Fibroblast of skin of scalp (primary cell): ENCODE measurements at places on chromosomes 12 and 14.

- no peak for DNase-seq
Measured at GRCh38 chr12:17159506-17160300, 553.7 kb upstream of the LMO3 start.

GRCh38 chr12:1173781-1174617 is 183.0 kb downstream of the ERC1 start:
- no peak for DNase-seq

GRCh38 chr12:25241167-25242020 is 9.3 kb downstream of the KRAS start:
- peak; percentile 62 for DNase-seq

GRCh38 chr12:75742048-75742447 is 230.6 kb upstream of the KRR1 start:
- no peak for DNase-seq

- DNase-seq, result no peak
Measured at GRCh38 chr14:105838591-105839424, 312.4 kb downstream of the TMEM121 start.

DNA sequence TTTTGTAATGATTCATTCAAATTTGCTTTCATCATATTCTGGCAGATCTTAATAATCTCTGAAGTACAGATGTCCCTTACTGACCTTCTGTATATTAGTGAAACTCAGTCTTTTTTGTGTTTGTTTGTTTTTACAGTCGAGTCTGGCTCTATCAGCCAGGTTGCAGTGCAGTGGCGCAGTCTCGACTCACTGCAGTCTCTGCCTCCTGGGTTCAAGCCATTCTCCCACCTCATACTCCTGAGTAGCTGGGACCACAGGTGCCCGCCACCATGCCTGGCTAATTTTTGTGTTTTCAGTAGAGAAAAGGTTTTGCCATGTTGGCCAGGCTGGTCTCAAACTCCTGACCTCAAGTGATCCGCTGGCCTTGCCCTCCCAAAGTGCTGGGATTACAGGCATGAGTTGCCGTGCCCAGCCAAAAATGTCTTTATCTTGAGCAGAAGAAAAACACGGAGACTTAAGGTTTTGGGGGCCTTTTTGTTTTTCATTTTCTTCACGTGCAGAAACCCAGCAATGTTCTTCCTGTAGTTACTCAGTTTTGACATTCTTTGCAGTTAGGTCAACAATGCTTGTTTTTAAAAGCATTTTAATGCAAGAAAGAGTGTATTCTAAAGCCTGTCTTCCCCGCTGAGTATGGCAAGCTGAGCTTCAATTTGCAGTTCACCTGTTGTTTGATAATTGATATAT is 79.5 kb downstream of the FAR2 start:
- peak; percentile 31 for DNase-seq

- no peak for DNase-seq
Measured at GRCh38 chr12:29816874-29817725, 33.4 kb upstream of the TMTC1 start.

GRCh38 chr14:68318828-68319227 is 474.0 kb downstream of the ZFP36L1 start:
- no peak for DNase-seq

DNA sequence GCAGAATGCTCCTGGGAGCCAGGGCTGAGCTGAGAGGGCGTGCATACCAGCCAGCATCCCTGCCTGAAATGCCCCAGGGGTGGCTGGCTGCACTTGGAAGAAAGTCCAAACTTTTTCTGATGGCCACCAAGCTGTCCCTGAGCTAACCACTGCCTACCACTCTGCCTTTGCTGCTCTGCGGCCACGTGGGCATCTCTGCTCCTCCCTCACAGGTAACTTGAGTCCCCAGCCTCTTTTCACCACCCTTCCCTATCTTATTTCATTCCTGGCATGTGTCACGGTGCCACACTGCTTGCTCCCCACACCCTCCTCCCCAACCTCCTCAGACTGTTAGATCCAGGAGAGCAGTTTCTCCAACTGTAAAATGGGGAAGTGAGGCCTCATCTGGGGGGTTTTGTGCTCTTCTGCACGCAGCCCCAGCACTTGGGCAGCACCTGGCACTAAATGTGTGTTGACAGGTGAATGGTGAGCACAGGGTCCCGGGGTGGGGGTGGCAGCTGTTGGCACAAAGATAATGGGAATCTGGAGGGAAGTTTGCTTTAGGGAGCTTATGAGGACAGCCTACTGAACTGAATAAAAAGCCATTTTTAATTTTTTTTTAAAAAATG is 113.0 kb downstream of the GLT1D1 start:
- DNase-seq, result no peak

DNA sequence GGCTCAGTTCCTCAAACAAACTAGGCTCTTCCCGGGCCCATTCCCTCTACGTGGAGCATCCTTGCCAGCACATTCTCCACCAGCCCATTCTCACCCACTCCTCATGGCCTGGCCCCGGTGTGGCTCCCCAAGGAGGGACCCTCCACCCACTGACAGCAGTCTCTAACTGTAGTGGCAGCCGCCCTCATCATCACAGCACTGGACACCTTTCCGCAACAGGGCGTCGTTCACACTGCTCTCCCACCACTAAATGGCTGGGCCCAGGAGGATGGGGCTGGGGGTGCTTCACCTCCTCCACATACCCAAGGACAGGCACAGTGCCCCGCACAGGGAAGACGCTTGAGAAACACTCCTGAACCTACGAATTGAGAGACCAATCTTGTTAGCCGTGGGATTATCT is 123.0 kb downstream of the RIMBP2 start:
- no peak for DNase-seq

GRCh38 chr14:74080820-74081460 is 3.3 kb downstream of the ALDH6A1 start:
- DNase-seq, result no peak

DNA sequence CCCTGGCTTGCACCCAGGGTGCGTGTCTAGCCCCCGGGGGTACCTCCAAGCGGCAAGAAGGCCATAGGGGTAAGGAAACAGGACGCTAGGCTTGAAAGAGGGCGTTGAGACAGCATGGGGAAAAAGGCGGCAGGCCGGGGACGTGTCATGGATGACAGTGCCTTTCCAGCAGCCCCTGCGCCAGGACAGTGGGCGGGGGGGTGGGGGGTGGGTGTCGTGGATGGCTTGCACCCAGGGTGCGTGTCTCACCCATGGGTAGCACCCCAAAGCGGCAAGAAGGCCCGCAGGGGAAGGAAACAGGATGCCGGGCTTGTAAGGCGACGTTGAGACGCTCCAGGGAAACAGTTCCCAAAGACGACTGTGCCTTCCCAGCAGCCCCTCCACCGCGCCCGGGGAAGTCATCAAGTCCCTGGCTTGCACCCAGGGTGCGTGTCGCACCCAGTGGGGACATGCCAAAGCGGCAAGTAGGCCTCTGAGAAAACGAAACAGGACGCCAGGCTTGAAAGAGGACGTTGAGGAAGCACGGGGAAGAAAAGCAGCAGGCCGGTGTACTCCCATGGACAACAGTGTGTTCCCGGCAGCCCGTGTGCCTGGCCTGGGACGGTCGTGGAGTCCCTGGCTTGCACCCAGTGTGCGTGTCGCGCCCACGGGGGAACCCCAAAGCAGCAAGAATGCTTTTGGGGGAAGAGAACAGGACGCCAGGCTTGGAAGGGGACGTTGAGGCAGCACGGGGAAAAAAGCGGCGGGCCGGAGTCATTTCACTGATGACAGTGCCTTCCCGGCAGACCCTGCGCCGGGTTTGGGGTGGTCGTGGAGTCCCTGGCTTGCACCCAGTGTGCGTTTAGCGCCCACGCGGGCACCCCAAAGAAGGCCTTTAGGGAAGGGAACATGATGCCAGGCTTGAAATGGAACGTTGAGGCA is 163.5 kb upstream of the ALG10B start:
- no peak for DNase-seq

DNA sequence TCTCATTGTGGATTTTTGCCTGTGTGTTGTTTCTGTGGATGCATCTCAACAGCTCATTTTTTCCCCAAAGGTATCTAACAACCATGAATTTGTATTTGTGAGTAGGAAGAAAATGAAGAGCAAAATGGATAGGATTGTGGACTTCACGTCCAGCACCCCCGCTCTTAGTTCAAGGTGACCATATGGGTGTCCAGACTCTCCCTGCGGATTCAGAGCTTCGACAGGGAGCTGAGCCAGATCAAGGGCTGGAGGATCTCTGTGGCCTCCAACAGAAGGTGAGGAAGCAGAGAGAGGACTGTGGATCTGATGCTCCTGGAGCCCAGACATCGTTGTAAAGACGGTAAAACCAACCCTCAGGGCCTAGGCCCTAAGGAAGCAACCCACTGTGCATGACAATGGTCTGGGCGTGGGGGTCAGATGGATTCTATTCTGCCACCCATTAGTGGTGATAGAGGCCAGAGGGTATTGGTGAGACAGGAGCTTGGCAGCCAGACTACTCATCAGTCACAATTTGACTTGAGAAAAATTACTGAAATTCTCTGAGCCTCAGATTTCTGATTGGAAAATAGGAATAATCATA is 659.7 kb upstream of the TMEM132C start:
- DNase-seq, result no peak

DNA sequence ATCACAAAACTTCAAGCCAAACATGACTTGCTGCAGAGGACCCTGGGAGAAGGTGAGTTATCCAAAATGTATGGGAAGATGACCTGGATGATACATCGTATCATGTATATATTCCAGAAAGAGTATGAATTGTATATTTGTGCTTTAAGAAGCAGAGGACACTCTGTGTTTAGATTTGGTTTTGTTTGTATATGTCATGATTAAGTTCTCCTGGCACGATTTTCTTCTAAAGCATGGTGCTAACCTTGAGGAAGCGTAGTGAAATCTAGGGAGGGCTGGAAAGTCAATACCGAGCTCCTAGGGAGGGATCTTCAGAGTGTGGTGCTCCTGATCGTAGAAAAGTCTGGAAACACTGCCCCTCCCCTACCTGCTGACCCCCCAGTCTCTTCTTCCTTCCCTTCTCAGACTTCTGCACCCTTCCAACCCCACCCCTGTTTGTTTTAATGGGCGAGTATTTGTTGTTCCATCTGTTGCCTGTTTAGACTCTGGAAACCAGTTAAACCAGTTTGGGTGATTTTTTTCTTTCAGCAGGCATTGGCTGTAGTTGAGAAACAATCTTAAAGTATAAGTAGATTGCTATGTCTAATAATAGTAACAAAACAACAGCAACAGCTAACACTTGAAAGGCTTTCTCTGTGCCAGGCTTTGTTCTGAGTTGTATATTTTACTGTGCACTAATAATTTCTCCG is 141.6 kb downstream of the KICS2 start:
- no peak for DNase-seq

DNA sequence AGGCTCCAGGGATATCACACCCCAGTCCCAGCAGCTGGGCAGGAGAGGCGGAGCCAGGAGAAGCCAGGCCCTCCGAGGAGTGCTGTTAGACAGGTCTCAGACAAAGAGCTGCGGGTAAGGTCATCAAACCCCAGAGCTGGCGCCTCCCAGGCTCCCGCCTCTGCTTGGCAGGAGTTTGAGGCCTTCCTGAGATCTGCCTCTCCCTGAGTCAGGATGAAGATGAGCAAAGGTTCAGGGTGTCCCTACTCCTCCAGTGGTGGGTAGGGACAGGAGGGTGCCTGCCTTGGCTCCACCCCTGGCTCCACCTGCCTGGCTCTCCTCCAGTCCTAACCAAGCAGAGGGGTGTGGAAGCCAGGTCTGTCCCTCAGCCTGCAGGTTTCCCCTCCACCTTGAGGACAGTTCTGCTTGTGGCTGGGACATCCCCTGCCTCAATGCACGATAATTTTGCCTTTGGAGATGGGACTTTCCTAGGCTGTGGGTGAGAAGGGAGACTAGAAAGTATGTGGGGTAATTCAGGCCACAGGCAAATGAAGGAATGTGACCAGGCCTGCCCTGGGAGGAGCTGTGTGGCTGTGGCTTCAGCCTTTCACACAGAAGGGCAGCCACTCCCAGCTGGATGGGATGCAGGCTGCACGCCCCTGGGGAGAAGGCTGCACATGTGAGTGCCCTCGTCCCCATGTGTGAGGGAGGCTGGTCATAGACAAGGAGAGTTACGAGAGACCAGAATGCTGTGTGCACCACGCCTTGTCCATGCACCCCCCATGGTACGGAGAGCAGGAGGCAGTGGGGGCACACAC is 2.2 kb downstream of the PLEKHG6 start:
- DNase-seq, result no peak

GRCh38 chr12:48183091-48183875 is at the start of gene CCDC184:
CCDC184 (plus strand) TSS chr12:48183644; CDS start chr12:48184123, 479 bp downstream.
- DNase-seq, result peak; percentile 86

DNA sequence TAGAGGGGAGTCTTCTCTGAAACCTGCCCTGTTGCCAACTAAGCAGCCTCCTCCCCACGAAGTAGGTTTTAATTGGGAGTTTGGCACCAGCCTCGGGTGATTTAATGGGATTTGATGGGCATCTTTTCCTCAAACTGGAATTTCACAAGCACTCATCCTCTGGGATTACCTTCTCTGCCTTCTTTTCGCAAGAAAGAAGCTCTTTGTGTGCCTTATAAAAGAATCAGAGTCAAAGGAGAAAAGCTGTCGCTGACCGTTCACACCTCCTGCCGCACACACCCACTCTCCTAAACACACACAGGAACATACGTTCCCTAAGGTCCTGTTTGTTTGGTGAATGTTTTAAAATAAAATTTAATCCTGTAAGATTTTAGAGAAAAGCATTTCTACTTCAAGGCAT is 84.0 kb downstream of the PRMT8 start:
- no peak for DNase-seq

GRCh38 chr12:104604070-104604994 is 147.6 kb downstream of the CHST11 start:
- peak; percentile 89 for DNase-seq

DNA sequence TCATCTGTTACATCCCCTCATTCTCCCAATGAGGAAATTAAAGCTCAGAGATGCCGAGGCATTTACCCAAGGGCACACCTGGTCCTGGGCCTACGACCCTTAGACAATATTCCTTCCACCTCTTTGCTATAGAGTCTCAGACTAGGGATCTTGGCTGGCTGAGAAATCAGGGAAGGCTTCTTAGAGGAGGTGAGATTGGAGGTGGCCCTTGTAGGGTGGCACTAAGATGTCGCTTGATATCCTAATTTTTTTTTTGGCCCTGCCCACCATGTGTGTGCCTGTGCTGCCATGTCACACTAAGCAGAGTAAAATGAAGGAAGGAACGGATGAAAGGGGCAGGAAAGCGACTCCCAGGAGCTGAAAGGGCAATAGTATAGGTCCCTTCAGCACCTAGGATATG is 20.6 kb downstream of the BDKRB2 start:
- no peak for DNase-seq

GRCh38 chr12:85807730-85808129 is 28.5 kb downstream of the RASSF9 start:
- DNase-seq, result no peak

- DNase-seq, result no peak
Measured at GRCh38 chr14:38412654-38413053, 156.8 kb upstream of the CLEC14A start.

DNA sequence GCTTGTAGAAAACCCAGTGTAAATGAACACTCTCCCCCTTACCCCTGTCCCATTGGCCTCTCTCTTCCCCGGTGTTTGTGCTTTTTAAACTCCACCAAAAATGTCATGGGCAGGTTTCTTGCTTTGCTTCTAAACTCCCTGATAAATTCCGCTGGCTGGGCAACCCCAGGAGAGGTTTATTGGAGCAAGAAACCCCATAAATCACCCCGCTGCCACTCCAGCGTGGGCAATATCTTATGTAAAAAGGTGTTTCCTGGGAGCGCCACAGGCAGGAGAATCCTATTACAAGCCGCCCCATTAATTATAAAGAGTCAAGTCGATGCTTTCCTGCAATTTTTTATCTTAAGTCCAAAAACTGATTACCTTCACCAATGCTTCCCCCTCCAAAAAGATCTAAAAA is 22.8 kb downstream of the LHX5 start:
- DNase-seq, result no peak

- no peak for DNase-seq
Measured at GRCh38 chr14:78633752-78634151, 463.6 kb downstream of the NRXN3 start.

- peak; percentile 93 for DNase-seq
Measured at GRCh38 chr12:46556105-46556559, 183.6 kb upstream of the SLC38A2 start.
